ENCODE measurements at places on chromosomes 2 and 18.
A peak's percentile ranks its signal among the peaks of the same experiment; 100 is the strongest.

DNA sequence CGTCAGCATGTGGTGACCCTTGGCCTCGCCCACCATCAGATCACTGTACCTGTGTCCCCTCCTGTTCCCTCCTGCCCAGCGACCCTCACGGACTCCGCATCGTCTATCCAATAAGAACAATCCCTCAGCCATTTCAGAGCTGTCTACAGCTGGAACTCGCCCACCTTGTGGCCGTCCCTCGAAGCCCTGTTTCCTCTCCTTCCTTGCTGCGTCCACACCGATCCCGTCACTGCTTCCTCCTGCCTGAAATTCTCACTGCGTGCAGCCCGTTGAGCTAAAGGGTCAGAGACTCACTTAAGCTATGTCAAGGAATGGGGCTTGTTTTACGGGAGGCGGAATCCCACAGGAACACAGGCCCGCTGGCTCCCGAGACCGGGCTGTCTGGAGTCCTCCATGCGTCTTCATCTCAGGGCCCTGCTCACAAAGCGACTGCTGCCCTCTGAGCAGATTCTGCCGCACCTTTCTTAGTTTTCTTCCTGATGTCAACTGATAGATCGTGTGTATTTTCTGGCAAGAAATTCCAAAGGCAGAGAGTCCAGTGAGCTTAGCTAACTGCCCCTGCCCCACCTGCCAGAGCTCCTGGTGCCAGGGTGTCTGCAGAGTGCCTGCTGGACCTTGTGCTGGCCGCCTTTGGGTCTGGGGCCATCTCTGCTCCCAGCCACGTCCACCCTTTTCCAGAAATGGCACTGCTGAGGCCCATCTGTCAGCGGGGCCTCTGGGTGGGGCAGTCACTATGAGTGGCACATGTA, 35.3 kb downstream of the KLHL29 start:
- DNase-seq, result no peak

GRCh38 chr2:3265981-3266924, 111.4 kb downstream of the EIPR1 start:
- DNase-seq, result no peak

GRCh38 chr18:25518716-25519053, 166.7 kb upstream of the ZNF521 start:
- no peak for DNase-seq

GRCh38 chr2:173571021-173571821, 216.5 kb downstream of the CDCA7 start:
- DNase-seq, result peak; percentile 67

DNA sequence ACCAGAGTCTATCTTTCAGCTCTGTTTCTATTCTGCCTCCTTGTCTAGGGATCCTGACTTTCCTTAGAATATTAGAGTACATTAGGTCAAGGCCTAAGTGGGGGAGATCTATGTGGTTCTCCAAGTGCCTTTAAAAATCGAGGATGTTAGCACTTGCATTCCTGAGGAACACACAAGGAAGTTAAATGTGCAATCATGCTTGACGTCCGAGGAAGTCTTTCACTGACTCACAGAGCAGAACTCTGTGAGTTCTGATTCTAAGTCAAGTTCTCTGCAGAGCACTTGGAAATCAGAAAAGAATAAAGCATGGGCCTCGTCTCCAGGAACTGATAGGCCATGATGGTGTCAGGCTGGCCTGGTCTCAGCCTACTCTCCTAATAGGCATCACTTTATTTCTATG, 17.2 kb downstream of the FHOD3 start:
- DNase-seq, result no peak

- DNase-seq, result no peak
These were observed 65.7 kb downstream of the FMNL2 start for GRCh38 chr2:152400607-152401214.

DNA sequence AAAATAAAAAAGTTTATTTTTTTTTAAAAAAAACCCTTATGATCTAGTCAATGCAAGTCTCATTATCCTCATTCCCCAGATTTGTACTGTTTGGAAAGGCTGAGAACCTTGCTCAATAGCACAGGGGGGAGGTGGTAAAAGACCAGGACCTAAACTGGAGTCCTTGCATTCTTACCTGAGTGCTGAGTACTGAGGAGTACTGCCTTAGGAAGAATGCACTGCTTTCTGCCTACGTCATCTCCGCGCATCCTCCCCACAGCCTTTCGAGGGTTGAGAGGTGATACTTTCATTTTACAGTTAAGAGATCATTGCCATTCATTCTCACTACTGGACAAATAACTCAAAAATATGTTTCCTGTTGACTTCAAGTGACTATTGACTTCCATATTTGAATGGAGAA, 73.8 kb downstream of the MAP3K20 start:
- DNase-seq, result no peak

DNA sequence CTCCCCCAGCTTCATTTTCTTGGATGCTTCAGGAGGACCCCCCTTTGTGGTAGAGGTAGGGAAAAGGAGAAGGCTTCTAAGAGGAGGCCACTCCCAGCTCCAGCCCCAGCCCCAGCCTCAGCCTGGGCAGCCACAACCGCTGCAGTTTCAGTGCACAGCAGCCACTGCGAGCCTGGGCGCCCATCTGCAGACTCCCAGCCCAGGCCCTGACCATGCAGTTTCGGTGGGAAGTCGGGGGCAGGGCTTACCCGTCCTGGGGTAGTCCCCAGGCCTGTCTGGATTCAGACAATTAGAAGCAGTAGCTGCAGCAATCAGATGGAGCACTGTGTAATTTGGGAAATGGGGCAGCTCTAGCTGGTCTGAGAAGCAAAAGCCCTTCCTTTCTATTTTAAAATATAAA, 28.6 kb downstream of the ITM2C start:
- DNase-seq, result no peak

GRCh38 chr2:179543361-179543901, 278.8 kb upstream of the SESTD1 start:
- DNase-seq, result peak; percentile 95

- DNase-seq, result peak; percentile 56
These were observed 80.7 kb upstream of the MEX3C start for GRCh38 chr18:51278045-51278649.

DNA sequence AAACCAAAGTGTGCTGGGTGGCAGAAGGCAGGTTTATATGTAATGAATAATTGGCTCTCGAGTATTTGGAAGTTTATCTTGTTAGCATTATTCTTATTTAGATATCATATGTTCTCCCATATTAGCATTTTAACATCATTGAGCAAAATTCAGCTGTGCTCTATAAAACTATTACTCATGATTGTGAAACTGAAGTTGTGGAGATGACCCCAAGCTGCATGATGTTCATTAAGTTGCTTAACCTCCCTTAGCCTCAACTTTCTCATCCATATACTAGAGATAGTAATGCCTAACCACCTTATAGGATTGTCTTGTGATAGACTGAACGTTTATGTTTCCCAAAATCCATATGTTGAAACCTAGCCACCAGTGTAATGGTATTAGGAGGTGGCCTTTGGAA, 346.3 kb downstream of the SATB2 start:
- no peak for DNase-seq

DNA sequence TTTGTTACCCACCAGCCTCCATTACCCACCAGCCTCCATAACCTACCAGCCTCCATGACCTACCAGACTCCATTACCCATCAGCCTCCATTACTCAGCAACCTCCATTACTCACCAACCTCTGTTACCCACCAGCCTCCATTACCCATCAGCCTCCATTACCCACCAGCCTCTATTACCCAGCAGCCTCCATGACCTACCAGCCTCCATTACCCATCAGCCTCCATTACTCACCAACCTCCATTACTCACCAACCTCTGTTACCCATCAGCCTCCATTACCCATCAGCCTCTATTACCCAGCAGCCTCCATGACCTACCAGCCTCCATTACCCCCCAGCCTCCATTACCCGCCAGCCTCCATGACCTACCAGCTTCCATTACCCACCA, 133.3 kb upstream of the HS6ST1 start:
- no peak for DNase-seq

- DNase-seq, result no peak
These were observed 22.6 kb upstream of the SCLY start for GRCh38 chr2:238038203-238038602.

- DNase-seq, result no peak
These were observed 238.9 kb upstream of the ID2 start for GRCh38 chr2:8442833-8443486.

DNA sequence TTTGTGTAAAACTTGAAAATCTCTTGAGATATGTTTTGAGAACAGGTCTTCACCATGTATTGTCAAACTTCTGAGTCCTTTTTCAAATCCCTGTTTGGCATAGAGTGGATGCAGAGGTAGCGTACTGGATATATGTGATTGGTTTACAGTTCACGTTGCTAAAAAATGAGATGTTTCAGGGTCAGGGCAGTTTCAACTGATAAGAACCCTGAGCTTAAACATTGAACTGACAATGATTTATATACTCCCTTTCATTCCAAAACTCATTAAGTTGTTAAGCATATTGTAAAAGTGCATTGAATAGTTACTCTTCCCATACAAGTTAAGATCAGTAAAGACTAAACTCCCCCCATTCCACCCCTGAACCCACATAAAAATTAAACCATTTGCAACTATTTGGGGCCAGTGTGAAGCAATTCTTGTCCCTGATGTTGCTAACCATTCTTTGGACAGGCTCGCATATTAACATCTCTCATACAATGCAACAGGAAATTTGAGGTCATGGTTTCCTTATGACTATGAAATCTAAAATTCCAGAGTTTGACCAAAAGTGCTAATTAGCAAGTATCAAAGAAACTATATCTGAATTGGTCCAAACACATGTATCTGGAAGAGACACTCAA, 470.9 kb upstream of the ACVR2A start:
- DNase-seq, result no peak

DNA sequence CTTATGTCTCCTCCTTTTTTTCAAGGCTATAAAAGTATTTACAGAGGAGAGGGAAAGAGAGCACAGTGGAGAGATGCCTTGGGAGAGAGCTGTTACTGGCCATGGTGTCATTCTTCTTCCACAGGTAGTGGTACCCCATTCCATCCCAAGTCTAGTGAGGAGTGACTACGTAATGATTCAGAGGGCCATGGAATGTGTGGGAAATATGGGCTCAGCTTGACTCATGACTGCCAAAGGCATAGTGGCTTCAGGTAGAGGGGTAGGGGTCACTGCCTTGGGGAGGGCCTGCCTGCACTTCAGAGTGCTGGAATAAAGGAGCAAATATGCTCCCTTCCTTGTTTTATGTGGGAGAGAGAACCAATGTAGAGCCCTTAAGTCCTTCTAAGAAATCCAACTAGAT, 620.6 kb downstream of the IRS1 start:
- no peak for DNase-seq

DNA sequence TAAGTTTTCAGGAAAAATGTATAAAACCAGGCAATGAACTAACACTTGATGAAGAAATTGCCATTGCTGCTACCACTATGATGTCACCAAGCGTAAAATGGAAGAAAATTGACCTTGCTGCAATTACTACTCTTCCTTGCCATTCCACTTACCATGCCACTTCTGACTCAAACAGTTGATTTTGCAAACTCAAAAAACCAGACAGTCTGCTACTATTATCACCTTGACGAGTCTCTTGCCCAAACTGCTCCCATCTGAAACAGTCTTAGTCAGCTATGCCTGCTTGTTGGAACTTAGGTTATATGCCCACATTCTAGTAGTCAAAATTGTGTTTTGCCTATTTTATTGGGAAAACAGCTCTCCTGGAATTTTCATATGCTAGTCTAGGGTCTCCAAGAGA, 71.9 kb upstream of the SLC9A2 start:
- DNase-seq, result no peak

DNA sequence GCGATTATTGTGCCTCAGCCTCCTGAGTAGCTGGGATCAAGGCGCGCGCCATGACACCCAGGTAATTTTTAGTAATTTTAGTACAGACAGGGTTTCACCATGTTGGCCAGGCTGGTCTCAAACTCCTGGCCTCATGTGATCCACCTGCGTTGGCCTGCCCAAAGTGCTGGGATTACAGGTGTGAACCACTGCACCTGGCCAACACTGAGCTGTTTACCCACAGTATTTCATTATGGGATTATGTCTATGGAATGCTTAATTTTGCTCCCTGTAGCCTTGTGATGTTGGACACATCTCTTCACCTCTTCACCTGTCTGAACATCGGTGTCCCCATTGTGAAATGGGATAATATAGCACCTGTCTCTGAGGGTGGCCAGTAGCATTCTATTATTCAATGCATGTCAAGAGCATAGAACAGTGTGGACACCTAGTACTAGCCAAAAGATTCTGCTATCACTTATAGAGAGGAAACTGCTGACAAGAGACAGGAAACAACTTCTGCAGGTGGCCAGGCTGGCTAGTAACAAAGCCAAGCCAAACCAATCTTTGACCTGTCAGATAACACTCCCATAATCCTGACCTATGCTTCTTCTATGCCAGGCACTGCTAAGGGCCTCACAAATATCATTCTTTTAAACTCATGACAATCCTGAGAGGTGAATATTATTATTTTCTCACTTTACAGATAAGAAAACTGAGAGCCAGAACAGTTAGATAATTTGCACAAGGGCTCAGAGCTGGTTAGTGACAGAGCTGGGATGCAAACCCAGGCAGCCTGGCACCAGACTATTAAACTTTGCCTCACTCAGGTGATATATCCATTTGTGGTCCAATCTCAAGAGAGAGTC, 29.4 kb upstream of the REEP1 start:
- no peak for DNase-seq

- DNase-seq, result no peak
These were observed 779 bp downstream of the DGKD start for GRCh38 chr2:233354971-233355574.

DNA sequence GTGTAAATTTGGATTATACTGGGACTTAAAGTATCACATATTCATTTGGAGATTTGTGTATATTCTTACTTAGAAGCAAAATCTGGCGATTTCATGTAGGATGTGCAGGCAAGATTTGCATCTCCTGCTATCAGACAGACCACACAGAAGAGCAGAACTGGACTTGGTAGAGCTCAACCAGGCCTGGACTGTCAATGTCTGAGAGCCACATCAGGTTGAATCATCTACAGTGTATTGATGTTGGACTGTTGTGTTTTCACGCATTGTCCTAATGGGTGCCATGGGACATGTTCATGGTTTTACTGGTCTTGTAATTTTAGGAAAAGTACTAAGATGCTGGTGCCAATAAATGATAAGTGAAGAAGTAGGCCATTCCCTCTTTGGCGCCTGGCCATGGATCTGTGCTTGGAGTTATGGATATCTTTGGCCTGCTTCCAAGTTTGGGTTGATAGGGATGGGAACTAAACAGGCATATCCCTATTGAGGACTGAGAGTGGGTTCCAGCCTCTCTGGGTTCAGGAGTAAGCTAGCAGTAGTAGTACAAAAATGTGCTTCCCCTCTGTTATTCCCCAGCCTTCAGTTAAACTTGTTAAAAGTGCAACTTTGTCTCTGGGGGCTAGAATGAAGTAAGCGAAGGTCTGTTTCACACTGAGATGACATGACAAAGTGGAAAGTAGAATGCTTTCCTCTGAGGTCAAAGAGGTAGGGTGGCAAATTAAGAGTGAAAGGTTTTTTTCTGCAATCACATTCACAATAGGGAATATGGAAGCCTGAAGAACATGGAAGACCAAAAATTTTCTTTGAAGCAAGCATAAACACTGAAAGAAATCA, 49.2 kb upstream of the NEMP2 start:
- DNase-seq, result no peak

GRCh38 chr18:50726960-50727589, 92.7 kb downstream of the MRO start:
- peak; percentile 58 for DNase-seq

All from NCI-H2227 treated with DMSO at 0.1 percent for 48 hours (cell line).